Activated naive CD8-positive, alpha-beta T cell treated with anti-CD3 and anti-CD28 coated beads, Interleukin-2, amount 50 U/mL, for 24 hours (primary cell): ENCODE measurements at places on chromosomes 4 and X.

- DNase-seq = no peak
Measured at GRCh38 chrX:124383354-124383753, 37.0 kb downstream of the SH2D1A start.

GRCh38 chr4:151259752-151260151 lies 17.2 kb upstream of the PRSS48 start:
- no peak for DNase-seq

GRCh38 chr4:152572417-152573086 lies 36.7 kb upstream of the FBXW7 start:
- DNase-seq = no peak

GRCh38 chrX:134460862-134461220 lies 876 bp downstream of the HPRT1 start:
- DNase-seq = no peak

DNA sequence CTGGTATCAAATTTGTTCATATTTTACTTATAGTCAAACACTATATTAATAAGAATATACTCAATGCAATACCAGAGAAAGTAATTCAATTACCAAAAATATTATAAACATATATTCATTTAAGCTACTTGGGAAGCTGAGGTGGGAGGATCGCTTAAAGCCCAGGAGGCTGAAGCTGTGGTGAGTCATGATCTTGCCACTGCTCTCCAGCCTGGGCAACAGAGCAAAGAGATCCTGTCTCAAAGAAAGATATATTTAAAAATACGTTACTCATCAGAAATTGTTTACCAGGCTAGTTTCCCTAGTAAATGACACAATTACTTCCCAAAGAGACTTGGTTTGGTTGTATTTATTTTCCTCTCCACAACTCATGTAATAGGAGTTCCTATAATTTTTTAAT lies 433.6 kb downstream of the GASK1B start:
- no peak for DNase-seq

GRCh38 chr4:155742310-155743015 lies 16.4 kb upstream of the GUCY1B1 start:
- no peak for DNase-seq

DNA sequence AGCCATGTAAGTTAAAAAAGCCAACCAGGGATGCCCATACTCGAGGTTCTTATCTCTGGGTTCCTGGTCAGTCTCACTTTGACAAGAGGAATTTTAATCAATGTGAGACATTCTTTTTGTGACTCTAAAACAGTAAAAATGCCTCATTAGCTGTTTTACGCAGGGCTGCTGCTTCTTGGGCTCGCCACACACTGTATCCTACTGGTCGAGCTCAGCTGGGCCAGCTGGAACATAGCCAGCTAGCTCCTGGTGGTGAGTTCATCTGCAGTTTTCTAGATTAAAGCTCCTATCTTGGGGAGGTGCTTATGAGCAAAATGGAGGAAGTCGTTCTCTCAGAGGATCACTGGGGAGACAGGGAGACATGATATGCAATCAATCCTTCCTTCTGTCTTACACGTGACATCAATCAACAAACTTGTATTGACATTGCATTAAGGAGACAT lies 55.9 kb upstream of the LEF1 start:
- no peak for DNase-seq
